ENCODE measurements at places on chromosomes 2 and 18.

- DNase-seq, result no peak
Observed at GRCh38 chr2:69164061-69164778, 151.2 kb downstream of the ANTXR1 start.

DNA sequence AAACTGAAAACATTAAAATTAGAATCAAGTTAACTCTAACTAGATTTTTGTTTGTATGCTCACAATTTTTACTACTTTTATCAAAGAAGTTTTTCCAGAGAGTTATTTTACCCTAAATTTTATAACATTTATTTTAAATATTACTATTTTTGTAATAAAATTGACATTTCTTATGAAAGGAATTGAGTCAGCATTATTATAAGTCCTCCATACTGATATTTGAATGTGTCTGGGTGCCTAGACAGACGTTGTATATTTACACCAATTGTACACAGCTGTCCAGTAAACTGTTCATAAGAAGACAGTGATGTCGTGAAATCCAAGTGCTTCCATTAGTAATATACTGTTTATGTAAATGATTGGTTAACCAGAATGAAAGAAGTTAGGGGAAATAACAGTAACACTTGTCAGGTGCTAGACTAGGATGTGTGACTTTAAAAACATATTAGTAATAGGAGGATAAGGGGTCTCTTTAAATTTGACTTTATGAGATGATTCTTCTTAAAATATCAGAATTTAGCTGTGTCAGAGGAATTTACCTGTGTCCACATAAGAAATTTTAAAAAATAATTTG is 73.7 kb downstream of the TANK start:
- no peak for DNase-seq

DNA sequence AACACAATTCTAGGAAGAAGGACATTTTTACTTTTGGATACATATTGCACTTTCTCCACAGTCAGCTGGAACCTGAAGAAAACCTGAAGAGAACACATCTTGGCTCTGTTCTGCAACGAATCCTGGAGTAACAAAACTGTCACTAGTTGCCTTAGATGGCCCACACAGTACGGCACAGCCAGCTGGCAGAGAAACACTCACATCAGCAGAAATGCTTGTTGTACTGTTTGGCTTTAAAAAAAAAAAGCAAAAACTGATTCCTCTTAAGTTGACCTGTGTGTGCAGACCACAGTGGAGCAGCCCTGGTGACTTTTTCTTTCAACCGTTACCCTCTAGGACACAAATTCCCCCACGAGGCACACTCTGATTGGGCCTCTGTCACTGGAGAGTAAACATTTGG is 152.3 kb upstream of the TWIST2 start:
- DNase-seq, result no peak

DNA sequence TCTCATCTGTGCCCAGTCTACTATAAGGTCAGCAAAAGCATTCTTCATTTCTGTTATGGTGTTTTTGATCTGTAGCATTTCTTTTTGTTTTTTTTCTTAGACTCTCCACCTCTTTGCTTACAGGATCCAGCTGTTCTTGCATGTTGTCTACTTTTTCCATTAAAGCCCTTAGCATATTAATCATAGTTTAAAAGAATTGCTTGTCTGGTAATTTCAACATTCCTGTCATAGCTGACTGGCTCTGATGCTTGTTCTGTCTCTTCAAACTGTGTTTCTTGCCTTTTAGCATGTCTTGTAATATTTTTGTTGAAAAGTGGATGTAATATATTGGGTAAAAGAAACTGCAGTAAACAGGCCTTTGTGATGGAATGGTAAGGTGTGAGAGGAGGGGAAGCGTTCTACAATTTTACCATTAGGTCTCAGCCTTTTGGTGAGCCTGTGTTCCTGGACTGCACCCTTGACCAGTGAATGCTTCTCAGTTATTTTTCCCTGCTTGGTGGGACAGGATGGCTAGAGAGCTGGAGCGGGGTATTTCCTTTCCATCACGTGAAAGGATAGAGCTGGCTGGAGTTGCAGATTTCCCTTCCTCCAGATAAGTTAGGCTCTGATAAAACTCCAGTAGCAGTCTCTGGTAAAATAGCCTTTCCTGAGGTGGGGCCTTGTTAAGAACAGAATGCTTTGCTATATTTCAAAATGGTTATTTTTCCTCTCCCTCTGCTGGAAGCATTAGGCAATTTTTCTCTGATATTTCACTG is 65.4 kb downstream of the PLA2R1 start:
- DNase-seq, result no peak

- DNase-seq, result no peak
Observed at GRCh38 chr2:46229134-46230063, 67.8 kb upstream of the EPAS1 start.

DNA sequence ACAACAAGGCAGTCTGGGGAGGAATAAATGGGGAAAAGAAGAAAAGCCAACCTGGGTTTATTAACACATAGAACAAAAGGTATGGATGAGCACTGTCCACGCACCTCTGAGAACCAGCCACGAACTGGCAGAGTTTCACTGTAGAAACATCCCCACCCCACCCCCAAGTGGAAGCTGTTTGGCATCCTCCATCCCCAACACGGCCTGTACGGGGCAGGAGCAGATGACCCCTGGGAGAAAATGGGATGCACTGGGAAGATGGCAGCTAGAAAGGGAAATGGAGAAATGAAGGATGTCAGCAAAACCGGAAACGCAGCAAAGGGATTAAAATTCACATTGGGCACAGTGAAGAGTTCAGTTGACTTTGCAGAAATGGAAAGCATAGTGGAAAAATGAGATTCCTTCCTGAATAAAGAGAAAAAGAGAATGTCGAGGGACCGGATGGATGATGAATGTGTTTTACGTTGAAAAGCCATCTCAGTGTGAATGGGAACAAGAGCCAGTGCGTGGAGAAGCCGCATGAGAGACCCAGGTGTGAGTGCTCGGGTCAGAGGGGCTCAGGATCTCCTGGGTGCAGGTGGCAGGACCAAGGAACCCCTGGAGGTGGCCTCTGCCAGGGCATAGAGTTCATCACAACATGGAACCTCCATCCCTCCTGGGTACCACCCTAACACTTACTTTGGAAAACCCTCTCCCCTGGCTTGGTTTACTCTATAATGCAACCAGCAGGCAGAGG is 247.0 kb downstream of the ALPK2 start:
- no peak for DNase-seq

DNA sequence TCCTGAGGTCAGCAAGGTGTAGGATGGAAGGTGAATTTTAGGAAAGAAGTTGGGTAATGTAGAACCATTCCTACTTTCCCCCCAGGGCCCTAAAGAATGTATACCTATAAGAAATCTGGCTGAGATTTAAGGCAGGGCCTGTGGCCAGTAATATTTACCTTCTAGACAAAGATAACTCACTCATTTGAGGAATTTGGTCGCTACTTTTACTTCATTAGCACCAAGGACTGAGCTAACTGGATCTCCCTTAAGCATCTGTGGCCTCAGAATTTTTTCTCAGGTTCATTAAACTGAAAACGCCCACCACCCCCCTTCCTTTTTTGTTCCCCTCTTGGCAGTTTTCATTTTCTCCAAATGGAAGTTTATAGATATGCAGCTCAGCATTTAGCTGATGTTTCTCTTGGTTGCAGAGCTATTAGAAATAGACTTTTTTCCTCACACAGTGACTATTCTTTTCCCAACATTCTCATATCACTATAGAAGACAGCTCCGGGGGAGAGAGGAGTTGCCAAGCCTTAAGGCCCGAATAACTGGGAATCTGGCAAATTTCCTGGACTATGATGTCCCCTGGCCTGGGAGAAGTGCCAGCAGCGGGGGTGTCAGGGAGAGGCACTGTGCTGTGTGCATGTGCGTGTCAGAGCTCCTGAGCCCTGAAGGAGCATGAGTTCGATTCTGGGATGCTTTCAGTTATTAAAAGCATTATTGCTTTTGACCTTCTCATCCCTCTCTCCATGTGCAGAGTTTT is 310.9 kb downstream of the PRKCE start:
- no peak for DNase-seq

GRCh38 chr2:84940088-84940470 is 30.9 kb upstream of the KCMF1 start:
- DNase-seq, result no peak

DNA sequence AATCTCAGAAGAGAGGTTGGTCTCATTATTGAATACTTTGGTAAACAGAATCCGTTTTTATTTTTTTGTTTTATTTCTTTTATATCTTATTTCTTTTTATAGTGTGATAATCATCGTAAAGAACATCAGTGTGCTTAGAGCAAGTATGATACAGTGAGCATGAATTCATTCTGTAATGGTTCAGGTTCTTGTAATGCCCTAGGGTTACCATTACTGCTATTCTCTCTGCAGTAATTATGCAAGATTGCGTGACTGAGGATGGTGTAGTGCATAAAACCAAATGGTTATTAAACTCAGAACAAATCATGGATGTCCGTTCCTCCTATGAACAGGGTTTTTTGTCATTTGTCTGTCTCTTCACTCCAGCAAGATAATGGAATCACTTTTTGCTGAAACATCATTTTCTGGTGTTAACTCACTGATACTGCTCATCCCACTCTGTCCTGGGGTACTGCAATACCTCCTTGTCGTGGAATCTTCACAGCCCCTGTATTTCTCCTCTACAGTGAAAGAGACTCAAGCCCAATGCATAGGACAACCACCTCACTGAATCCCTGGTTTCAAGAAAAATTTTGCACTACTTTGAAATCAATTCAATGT is 274.8 kb upstream of the ST6GAL2 start:
- no peak for DNase-seq

DNA sequence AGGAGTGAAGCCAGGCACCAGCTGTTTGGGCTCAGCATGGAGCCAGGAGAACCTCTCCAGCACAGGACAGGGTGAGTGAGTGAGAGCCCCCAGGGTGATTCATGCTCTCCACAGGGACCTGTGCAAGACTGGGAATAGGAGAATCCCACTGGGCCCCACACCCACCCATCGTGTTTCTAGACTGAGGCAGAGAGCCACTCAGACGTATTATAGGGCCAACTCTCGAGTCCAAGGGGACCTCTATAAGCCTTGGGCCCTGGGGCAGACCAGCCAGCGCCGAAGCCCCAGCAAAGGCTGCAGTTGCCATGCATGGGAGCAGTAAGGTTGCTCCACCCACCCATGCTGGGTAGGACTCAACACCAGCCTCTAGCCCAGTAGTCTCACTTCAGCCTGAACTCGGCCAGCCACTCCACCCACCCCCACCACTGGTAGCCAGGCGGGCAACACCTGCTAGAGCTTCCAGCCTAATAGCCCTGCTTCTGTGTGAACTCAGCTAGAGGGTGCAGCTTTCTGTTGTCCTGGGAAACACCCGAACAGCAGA is 19.0 kb downstream of the PFN4 start:
- no peak for DNase-seq

DNA sequence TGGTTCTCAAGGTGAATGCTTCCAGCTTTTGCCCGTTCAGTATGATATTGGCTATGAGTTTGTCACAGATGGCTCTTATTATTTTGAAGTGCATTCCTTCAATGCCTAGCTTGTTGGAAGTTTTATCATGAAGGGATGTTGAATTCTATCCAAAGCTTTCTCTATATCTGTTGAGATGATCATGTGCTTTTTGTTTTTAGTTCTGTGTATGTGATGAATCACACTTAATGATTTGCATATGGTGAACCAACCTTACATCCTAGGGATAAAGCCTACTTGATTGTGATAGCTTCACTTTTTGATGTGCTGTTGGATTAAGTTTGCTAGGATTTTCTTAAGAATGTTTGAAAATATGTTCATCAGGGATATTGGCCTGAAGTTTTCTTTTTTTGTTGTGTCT is 112.1 kb downstream of the MBD2 start:
- DNase-seq, result no peak

GRCh38 chr2:210553373-210553772 is 3.0 kb upstream of the CPS1 start:
- DNase-seq, result no peak

- no peak for DNase-seq
Observed at GRCh38 chr2:227125506-227125905, 38.5 kb downstream of the COL4A4 start.

GRCh38 chr18:73153271-73153670 is 285.5 kb upstream of the NETO1 start:
- DNase-seq, result no peak

- DNase-seq, result no peak
Observed at GRCh38 chr2:158178646-158179045, 77.0 kb downstream of the UPP2 start.

DNA sequence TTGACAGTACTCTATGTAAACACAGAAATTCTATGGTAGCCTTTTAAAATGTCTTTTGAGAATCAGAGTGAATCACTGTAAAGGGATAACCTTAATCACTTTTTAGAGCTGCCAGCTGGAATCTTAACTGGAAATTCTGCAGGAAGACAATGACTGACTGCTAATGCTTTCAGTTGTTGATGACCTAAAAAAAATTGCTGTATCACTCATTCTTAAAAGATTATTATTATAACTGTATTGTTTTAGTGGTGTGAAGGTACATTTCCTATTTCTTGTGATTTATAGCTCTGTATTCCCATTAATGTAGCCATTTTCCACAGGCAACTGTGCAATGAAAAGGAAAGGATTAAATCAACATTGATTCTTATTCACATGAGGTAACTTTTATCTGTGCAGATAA is 260.5 kb downstream of the CALCRL start:
- DNase-seq, result no peak

DNA sequence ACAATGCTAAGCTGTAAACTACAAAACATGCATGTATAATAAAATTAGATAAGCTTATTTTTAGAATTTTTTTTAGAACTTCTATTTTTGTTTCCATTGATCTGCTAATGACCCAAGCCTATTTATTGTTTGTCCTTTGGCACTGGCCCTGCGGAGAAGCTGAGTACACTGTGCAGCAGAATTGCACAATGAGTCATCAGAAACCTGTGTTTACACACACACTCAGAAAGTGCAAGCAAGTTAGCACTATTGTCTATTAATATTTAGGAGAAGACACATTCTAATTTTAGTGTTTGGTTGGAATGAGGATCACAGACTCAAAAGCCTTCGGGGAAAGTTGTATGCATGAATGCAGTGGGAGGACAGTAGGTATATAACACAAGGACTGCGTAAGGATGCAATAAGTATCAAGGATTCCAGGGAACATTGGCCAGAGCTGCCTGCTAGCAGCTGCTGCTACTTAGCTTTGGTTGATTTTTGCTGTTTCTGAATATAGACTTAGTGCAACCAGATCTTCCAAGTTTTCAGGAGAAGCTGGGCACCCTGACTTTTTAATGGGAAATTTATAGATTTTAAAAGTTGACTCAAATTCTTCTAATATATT is 128.2 kb downstream of the KCNH7 start:
- DNase-seq, result no peak

DNA sequence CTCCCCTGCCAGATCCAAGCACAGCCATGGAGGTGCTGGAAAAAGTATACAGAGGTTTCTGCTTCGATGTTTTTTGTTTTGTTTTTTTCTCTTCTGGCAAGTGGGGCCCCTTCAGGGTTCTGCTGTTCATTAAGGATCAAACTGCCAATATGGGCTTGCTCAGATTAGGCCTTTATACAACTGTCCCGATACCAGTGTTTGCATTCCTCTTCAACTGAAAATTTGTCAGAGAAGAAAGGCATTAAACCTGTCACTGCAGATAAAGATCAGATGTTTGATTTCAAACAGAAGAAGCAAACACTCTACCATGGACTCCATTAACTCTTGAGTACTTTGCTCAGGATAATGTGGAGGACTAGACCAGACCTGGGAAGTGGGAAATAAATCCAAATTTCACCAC is 396.0 kb upstream of the SMIM21 start:
- no peak for DNase-seq

- DNase-seq, result no peak
Observed at GRCh38 chr18:55484773-55485172, 103.2 kb downstream of the TCF4 start.
